ENCODE measurements at places on chromosomes 7 and 10. TPM values are rescaled to one million over a fixed set of nuclear protein-coding genes. Genes with fewer than 3 reads are reported as not detected.

DNA sequence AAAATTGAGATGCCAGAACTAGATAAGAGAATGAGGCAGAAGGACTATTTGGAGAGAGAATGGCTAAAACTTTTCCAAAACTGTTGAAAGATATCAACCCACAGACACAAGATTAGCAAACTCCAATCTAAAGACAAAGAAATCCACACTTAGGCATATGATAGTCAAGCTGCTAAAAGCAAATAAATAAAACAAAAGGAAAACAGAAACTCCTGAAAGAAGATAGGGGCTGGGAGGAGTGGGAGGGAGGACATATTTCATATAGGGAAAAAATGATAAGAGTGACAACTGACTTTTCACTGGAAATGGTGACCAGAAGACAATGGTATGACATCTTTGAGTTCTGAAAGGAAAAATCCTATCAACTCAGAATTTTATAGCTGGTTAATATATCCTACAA, 105.4 kb upstream of the ADO start:
- H3K27ac ChIP-seq, result no peak overlapping the region
- DNase-seq, result no peak
- H3K4me1 ChIP-seq, result no peaks in the 10 kb centered on the region

DNA sequence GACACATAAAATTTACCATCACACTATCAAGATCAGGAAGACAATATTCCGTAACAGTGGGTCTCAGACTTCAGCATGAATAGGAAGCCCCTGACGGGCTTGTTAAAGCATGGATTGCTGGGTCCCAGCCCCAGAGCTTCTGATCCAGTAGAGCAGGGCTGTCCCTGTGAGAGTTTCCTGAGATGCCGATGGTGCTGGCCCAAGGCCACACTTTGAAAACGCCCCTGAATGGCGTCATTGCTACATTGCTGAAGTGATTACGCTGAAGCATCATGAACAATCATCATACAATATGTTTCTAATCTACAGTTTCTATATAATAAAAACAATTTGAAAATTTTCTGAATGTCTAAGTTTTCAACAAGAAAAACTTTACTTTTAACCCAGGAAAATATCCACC, 38.0 kb upstream of the TMEM72 start:
- no peaks in the 10 kb centered on the region for H3K36me3 ChIP-seq
- no peak overlapping the region for H3K4me3 ChIP-seq
- H3K4me1 ChIP-seq, result no peaks in the 10 kb centered on the region
- H3K27me3 ChIP-seq, result no peaks in the 10 kb centered on the region
- no peak for DNase-seq

- no peaks in the 10 kb centered on the region for H3K4me1 ChIP-seq
- H3K27me3 ChIP-seq, result no peaks in the 10 kb centered on the region
- no peak for DNase-seq
- H3K36me3 ChIP-seq, result no peaks in the 10 kb centered on the region
- no peak overlapping the region for H3K4me3 ChIP-seq
Observed at GRCh38 chr7:48154792-48155413, 16.4 kb upstream of the ABCA13 start.

GRCh38 chr10:93851169-93851568, 42.6 kb upstream of the SLC35G1 start:
- H3K4me3 ChIP-seq, result no peak overlapping the region
- no peaks in the 10 kb centered on the region for H3K4me1 ChIP-seq
- no peaks in the 10 kb centered on the region for H3K27me3 ChIP-seq
- peak overlapping the region; percentile 43 for H3K27ac ChIP-seq
- H3K36me3 ChIP-seq, result no peaks in the 10 kb centered on the region

- DNase-seq, result peak; percentile 26
- no peaks in the 10 kb centered on the region for H3K27me3 ChIP-seq
- no peaks in the 10 kb centered on the region for H3K36me3 ChIP-seq
- H3K27ac ChIP-seq, result no peak overlapping the region
- H3K4me3 ChIP-seq, result no peak overlapping the region
Observed at GRCh38 chr7:133230591-133231194, 22.2 kb upstream of the EXOC4 start.

DNA sequence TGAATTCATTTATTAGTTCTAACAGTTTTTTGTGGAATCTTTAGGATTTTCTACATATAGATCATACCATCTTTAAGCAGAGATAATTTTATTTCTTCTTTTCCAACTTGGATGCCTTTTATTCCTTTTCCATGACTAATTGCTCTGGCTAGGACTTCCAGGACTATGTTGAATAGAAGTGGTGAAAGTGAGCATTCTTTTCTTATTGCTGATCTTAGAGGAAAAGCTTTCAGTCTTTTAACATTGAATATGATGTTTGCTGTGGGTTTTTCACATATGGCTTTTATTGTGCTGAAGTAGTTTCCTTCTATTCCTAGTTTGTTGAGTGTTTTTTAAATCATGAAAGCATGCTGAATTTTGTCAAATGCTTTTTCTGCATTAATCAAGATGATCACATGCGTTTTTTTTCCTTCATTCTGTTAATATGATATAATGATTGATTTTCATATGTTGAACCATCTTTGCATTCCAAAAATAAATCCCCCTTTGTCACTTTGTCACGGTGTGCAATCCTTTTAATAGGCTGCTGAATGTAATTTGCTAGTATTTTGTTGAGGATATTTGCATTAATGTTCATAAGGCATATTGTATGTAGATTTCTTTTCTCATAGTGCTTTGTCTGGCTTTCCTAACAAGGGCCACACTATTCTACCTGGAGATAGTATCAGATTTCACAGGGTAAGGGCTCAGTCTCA, 92.9 kb downstream of the ZNF467 start:
- no peaks in the 10 kb centered on the region for H3K36me3 ChIP-seq
- H3K27ac ChIP-seq, result no peak overlapping the region
- DNase-seq, result no peak
- H3K27me3 ChIP-seq, result no peaks in the 10 kb centered on the region

AKR1C2 gene
- total RNA-seq, result 7.3 TPM

All from upper lobe of left lung (tissue), 6 donors.